ENCODE measurements at places on chromosomes 5 and 9.

DNA sequence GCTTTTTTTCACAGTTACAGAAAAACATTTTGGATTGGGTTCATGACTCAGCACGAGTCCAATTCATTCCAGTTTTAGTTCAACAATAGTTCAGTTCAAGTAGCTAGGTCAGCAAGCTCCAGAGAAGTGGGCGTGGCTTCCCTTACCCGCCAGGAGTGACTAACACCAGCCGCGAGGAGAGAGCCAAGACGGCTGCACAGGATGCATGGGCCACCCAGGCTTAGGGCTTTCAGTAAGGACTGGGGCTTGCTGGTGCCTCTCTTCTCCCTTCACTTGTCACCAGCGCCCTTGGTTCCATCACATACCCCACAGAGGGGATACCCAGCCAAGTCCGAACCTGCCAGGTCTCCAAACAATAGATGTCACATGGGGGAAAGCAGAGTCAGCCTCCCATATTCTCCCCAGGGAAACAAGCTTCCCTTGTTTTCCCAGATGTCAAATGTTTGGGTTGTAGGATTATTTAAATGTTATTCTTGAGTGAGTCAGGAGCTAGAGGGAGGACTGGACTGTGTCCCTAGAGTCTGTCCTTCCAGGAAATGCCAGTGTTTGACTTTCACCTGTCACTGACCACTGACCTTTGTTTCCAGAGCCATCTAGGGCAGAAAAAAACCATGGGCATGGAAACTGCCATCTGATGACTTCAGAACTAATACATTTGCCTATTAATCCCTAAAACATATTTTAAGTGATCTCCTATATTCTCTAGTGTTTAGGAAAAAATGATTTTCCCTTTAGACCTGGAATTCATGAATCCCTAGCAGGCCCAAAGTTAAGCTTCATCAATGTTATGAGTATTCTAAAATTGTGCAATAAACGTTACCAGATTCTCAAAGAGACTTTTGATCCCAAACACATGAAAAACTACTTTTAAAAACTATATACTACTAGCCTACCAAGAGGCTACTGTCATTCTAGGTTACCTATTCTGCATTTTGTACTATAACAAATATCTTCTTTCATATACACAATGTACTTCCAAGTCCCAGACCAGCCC, 51.9 kb downstream of the NIPAL4 start:
- H3K4me3 ChIP-seq = no peak overlapping the region
- peaks cover 72% of the 10 kb centered on the region for H3K36me3 ChIP-seq
- no peaks in the 10 kb centered on the region for H3K27me3 ChIP-seq
- peak overlapping the region; percentile 14 for H3K27ac ChIP-seq

- H3K27ac ChIP-seq = no peak overlapping the region
- H3K4me1 ChIP-seq = no peaks in the 10 kb centered on the region
- H3K4me3 ChIP-seq = no peak overlapping the region
- DNase-seq = no peak
- H3K36me3 ChIP-seq = no peaks in the 10 kb centered on the region
- no peaks in the 10 kb centered on the region for H3K27me3 ChIP-seq
These were observed 135.2 kb downstream of the PCSK1 start for GRCh38 chr5:96297867-96298266.

DNA sequence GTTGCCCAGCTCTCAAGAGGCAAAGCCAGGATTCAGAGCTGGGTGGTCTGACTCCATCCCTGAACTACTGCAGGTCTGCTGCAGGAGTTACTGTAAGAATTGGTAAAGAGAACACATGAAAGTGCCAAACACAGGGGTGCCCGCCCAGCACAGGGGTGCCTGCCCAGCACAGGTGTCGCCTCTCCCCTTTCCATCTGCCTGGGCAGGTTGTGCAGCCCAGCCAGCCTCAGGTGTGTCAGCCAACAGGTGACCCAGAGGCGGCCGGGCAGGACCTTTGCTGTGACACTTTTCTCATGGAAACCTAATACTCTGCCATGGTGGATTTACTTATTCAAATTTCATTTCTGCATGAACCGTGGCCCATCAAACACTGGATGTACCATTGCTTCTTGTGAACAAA, 289.7 kb upstream of the IRX4 start:
- H3K36me3 ChIP-seq = no peaks in the 10 kb centered on the region
- H3K27me3 ChIP-seq = peaks cover 4% of the 10 kb centered on the region
- H3K27ac ChIP-seq = no peak overlapping the region

GRCh38 chr9:31736581-31737179, 647.8 kb upstream of the ACO1 start:
- no peak overlapping the region for H3K27ac ChIP-seq
- H3K27me3 ChIP-seq = no peaks in the 10 kb centered on the region
- no peaks in the 10 kb centered on the region for H3K36me3 ChIP-seq
- no peaks in the 10 kb centered on the region for H3K4me1 ChIP-seq

DNA sequence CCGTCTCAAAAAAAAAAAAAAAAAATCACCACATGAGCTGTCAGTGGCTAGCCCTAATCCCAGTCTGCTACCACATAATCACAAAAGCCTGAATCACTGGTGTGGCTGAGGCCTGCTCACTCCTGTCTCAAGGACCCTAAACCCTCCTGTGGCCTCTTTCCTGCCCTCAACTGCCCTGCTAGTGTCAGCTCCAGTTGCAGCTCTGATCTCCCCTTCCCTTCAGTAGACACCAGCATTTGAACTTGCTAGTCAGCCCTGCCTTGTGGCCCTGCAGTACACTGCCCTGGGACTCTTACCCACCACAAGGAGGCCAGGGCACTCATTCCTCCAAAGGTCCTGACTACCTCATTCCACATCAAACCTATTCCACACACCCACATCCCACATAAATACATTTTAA, 9.5 kb upstream of the P4HA2 start:
- H3K4me3 ChIP-seq = no peak overlapping the region
- no peaks in the 10 kb centered on the region for H3K36me3 ChIP-seq
- H3K27ac ChIP-seq = no peak overlapping the region
- H3K27me3 ChIP-seq = peaks cover 3% of the 10 kb centered on the region
- H3K4me1 ChIP-seq = no peaks in the 10 kb centered on the region

DNA sequence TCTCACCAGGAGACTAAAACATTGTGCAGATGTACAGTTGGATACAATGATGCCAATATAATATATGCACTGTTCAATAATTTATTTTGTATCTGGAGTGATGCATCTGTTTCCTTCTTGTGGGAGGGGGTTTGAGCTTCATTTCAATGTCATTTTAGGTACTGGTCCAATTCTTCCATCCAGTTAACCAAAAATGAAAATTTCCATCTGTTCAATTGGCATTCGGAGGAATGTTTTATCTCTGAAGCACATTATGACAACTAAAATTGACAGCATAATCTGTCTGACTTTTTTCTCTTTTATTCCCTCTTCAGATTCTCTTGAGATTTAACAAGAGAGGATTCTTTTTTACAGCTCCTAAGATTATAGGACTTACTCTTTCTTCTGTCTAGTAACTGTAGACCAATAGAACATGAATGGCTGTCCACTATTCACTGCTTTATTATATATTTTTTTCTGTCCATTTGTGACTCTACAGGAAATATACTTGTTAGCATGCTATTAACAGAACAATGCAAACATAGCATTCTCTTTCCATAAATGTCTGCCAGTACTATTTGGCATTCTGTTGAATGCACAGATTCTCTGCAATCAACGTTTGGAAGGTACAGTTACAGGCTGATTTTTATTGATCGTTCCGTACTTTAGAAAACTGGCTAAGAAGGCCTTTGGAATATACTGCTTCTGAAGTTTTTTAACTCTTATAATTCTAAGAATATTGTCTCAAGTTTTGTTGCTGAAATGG, 57.8 kb downstream of the NDUFAF2 start:
- H3K27ac ChIP-seq = no peak overlapping the region
- H3K4me1 ChIP-seq = no peaks in the 10 kb centered on the region
- H3K36me3 ChIP-seq = no peaks in the 10 kb centered on the region
- H3K4me3 ChIP-seq = no peak overlapping the region

DNA sequence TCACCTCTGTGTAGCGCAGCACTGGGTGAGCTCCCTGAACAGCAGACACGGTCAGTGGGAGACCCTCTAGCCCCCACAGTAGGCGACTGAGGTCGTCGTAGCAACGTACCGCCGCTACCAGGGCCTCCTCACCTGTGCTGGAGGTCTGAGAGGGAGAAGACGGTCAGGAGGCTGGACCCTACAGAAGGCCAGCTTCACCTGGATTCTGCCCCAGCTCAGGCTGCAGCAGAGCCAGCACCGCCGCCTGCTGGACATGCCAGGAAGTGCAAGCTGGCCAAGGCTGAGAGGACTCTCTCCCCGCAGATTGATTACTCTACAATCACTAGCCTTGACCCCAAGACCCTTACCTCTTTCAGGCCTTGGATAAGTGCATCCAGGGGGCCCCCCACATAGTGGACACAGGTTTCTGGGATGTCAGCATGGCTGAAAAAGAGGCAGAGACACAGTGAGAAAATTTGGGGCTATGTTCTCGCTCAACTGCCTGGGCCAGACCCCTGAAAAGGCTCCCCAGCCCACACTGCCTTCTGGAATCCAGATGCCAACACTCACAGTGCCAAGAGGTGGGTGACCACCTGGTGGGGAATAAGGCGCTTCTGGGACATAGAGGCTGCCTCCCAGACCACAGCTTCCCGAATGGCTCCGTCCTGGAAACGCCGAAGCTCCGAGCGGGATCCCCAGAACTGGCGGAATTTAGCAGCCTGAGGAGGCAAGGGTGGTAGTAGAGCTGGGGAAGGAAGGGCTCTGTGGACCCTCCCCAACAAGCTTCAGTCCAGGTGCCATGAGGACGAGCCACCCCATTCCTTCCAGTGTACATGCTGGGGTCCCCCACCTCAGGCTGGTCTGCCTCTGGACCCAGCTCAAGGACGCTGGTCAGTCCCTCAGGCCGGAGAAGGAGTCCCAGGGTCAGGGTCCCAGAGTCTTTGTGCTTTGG, 6.9 kb downstream of the NOL6 start:
- no peaks in the 10 kb centered on the region for H3K27me3 ChIP-seq
- peaks cover 6% of the 10 kb centered on the region for H3K4me1 ChIP-seq
- H3K27ac ChIP-seq = peak overlapping the region; percentile 69
- H3K4me3 ChIP-seq = no peak overlapping the region
- DNase-seq = peak; percentile 74

DNA sequence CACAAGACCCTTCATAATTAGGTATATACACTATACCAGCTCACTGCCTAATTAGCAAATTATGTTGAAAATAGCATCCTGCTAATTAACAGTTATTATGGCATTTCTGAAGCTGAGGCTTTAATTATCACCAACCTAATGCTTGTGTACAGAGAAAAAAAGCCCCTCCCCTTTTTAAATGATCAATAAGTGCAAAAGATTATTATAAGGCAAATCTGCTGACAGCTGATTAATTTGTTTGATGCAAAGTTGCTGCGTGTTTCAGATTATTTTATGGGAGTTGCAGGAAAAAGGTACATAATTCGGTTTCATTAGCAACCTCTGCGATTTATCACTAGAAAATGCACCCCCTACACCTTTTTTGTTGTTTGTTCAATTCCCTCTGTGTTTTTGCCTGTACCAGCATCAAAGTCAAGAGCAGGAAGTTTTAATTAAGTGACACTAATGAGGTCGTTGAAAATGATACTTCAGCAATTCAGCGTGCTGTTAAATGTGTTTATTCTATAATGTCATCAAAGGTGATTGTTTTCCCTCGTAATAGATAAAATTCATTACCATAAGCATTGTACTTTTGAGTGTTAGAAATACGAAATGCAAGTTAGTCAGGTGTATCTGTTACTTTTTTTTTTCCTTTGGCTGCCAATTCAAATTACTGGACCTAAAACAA, 170.0 kb downstream of the EBF1 start:
- H3K4me3 ChIP-seq = no peak overlapping the region
- H3K36me3 ChIP-seq = no peaks in the 10 kb centered on the region
- peaks cover 12% of the 10 kb centered on the region for H3K27me3 ChIP-seq
- no peak for DNase-seq
- no peaks in the 10 kb centered on the region for H3K4me1 ChIP-seq

- H3K4me1 ChIP-seq = peaks cover 24% of the 10 kb centered on the region
- peak; percentile 37 for DNase-seq
- H3K4me3 ChIP-seq = peak overlapping the region; percentile 21
- no peaks in the 10 kb centered on the region for H3K27me3 ChIP-seq
These were observed 43.8 kb upstream of the SUSD1 start for GRCh38 chr9:112218908-112219307.

GRCh38 chr9:84669288-84670137, at the start of gene NTRK2:
Gene NTRK2 (plus strand): TSS chr9:84669729. CDS start chr9:84670749, 1,020 bp downstream.
- no peak for DNase-seq
- peak within 1 kb of the TSS; percentile 62 for H3K4me3 ChIP-seq
- H3K36me3 ChIP-seq = no peaks in the 10 kb centered on the region
- H3K27me3 ChIP-seq = peaks cover 62% of the 10 kb centered on the region

- peaks cover 4% of the 10 kb centered on the region for H3K36me3 ChIP-seq
- H3K27me3 ChIP-seq = no peaks in the 10 kb centered on the region
- H3K4me3 ChIP-seq = no peak overlapping the region
- no peak overlapping the region for H3K27ac ChIP-seq
These were observed 111.0 kb downstream of the PCSK5 start for GRCh38 chr9:76001459-76001858.

DNA sequence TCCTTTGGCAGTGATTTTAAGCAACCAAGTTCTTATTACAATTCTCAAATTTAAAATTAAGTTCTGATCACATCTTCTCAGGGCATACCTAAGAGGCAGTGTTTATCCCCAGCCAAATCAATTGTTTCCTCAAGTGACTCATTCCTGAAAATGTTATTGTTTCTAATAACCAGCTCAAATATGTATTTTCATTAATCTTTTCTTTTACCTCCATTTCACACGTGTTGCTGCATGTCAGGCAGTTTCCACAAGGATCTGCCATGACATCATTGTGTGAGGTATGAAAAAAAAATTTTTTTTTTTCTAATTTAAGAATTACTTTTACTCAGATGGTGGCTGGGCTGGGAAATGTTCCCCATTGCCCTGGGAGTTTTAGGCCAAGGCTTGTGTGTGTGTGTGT, 113.0 kb upstream of the NTRK2 start:
- no peaks in the 10 kb centered on the region for H3K4me1 ChIP-seq
- peaks cover 2% of the 10 kb centered on the region for H3K27me3 ChIP-seq
- H3K27ac ChIP-seq = no peak overlapping the region
- H3K36me3 ChIP-seq = no peaks in the 10 kb centered on the region
- no peak overlapping the region for H3K4me3 ChIP-seq
- no peak for DNase-seq

DNA sequence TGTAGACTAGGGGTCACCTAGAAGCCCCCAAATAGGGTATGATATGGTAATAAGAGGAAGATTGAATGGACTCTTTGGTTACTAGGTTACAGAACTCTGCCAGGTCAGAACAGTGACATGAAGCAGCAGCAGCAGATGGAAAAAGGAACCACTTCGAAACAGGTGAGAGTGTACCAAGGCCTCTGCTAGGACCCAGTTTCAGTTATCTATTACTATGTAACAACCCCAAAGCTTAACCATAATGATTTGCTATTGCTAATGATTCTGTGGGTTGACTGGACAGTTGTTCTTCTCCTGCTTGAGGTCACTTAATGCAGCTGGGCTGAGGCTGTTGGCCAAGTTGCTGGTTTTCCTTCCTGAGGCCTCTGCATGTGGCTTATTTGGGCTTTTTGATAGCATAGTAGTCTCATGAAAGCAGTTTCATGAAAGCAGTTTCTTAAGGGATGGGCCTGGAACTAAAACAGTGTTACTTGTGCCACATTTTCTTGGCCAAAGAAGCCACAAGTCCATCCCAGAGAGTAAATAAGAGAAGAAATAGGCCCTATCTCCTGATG, 17.6 kb downstream of the C9orf43 start:
- no peak overlapping the region for H3K27ac ChIP-seq
- H3K4me3 ChIP-seq = no peak overlapping the region
- H3K27me3 ChIP-seq = peaks cover 12% of the 10 kb centered on the region
